Hindlimb muscle (tissue), 1 donor: ENCODE measurements at places on chromosomes 3 and 15.

GRCh38 chr3:51375571-51375970 lies 9.5 kb upstream of the MANF start:
- no peak for DNase-seq

GRCh38 chr15:36571301-36571700 lies 8.1 kb upstream of the CDIN1 start:
- DNase-seq, result no peak

GRCh38 chr3:171875923-171876412 lies 32.8 kb downstream of the TMEM212 start:
- no peak for DNase-seq

DNA sequence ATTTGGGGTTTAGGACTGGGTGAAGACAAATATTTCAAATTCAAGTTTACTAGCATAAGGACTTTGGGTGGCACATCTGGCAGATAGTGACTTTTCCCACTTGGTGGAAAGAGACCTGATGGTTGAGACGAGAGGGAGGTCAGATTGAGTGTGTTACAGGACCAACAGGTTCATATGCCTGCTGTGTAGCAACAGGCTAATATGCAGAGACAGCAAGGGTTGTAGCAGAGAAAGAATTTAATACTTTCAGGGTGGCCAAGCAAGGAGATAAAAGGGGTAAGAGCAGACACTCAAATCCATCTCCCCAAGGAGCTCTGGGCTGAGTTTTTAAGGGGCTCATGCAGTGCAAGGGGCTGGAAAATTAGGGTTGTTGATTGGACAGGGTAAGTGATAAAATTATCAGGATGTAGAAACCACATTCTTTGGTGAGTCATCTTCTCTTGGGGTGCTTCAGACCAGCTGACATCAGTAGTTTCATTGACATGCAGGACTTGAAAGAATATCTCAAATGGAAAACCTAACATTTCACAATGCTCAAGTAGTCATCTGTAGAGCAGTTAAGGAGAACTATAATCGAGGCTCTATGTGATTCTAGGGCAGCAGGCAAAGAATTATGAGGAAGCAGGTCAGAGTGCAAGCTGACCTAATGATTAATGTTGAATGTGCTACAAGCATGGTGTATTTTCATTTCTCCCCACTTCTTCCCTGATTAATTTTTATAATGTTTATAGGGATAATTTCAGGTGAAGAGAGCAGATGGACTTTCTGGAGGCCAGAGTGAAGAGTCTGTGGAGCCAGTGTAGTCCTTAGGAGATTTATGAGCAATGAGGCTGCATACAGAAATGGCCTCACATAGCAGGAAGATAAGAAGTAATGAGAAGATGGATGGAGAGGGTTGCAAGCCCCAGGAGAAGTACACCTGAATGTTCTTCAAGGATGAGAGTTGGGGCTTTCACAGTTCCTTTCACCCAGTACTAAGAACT lies 13.7 kb downstream of the FOXB1 start:
- no peak for DNase-seq

GRCh38 chr3:123377243-123377740 lies 71.6 kb downstream of the ADCY5 start:
- no peak for DNase-seq

GRCh38 chr3:169815590-169816150 lies 3.0 kb upstream of the LRRC34 start:
- no peak for DNase-seq

- no peak for DNase-seq
Measured at GRCh38 chr3:60192297-60193114, 1058.7 kb downstream of the FHIT start.

GRCh38 chr3:84165328-84165727 lies 793.5 kb upstream of the CADM2 start:
- no peak for DNase-seq
